ENCODE measurements at places on chromosomes 5 and 9. TPM values are rescaled to one million over a fixed set of nuclear protein-coding genes. Genes with fewer than 3 reads are reported as not detected.

Gene TNFSF8
- total RNA-seq = 0.15 TPM

Gene GHR
- 0.05 TPM for total RNA-seq

Gene CDH9
- total RNA-seq = 0.10 TPM

Gene SEMA6A
- total RNA-seq = 0.54 TPM

Gene TAF11L10
- total RNA-seq = not detected

Gene SLCO6A1
- not detected for total RNA-seq

- no peak for DNase-seq
Measured at GRCh38 chr5:146398826-146399225, 48.3 kb upstream of the TCERG1 start.

- no peak for DNase-seq
Measured at GRCh38 chr5:156667616-156668015, 182.5 kb upstream of the PPP1R2B start.

DNA sequence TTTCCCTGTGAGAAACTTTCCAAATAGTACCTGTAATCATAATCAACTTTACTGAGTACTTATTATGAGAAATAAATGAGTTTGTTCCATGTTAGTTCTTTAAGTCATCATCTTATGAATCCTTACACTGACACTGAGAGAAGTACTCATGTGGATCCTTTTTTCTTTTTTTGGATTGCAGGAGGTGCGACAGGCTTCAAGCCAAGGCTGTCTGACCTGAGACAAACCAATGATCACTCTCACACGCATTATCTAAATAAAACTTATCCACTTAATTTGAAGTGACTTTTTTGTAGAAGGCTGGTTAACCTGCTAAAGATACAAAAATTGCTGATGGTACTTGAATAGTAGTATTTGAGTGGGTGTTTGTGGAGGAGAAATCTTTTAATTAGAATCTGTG, 39.5 kb downstream of the JAKMIP2 start:
- DNase-seq = no peak

- no peak for DNase-seq
Measured at GRCh38 chr9:89621676-89622075, 16.9 kb downstream of the GADD45G start.

DNA sequence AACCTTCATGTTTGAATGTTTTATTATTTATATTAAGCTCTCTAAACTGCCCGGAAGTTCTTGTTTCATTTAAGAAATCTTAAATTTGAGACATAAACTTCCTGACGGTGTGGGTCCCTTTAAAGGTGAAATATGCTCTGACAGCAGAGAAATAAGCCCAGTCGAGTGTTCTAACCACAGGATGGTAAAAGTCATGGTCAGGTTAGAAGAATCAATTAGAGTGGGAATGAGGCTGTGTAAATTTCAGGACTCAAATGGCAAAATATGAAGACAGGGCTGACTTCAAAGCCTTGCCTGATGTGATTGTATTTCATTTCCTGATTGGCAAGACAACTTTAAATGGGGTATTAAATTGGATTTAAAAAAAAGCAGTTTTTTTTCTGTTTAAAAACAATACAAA, 432.9 kb upstream of the BRINP1 start:
- DNase-seq = no peak

DNA sequence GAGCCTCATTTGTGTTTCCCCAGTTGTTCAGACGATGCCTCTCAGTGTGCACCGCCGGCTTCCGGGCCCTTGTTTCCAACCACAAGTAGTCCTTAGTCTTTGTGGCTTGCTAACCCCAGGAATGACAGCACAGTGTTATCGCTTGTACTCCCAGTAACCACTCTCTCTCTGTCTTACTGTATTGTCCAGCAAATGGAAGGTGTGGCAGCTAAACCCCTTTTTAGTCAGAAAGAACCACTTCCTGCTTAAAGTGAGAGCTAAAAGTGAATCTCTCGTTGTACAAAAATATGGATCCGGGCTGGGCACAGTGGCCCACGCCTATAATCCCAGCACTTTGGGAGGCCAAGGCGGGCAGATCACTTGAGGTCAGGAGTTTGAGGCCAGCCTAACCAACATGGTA, 61.3 kb downstream of the ENC1 start:
- DNase-seq = no peak

- no peak for DNase-seq
Measured at GRCh38 chr5:83503662-83504061, 32.1 kb downstream of the VCAN start.

GRCh38 chr5:138676556-138677193, 76.5 kb upstream of the CTNNA1 start:
- DNase-seq = no peak

DNA sequence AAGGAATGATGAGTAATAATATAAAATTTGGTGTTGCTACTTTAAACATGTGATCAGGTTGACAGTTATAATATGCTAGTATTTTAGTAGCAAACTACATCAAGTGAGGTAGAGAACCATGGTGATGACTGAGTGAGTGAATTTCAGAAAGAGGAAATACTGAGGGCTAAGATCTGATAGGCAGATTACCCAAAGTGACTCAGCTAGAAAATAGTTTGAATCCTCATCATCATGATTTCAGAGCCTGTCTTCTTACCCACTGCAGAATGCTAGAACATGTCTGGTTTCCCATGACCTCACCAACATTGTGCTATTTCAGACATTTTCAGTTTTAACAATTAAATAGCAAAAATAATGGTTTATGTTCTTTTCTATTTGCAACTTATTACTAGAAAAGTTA, 602.1 kb downstream of the TAF11L14 start:
- no peak for DNase-seq

GRCh38 chr5:68239487-68239886, 23.9 kb downstream of the PIK3R1 start:
- no peak for DNase-seq

GRCh38 chr5:163619951-163620350, 114.5 kb downstream of the MAT2B start:
- no peak for DNase-seq

GRCh38 chr5:150277043-150277442, 12.5 kb downstream of the CAMK2A start:
- DNase-seq = no peak

GRCh38 chr5:14781106-14781505, 90.5 kb downstream of the ANKH start:
- no peak for DNase-seq

DNA sequence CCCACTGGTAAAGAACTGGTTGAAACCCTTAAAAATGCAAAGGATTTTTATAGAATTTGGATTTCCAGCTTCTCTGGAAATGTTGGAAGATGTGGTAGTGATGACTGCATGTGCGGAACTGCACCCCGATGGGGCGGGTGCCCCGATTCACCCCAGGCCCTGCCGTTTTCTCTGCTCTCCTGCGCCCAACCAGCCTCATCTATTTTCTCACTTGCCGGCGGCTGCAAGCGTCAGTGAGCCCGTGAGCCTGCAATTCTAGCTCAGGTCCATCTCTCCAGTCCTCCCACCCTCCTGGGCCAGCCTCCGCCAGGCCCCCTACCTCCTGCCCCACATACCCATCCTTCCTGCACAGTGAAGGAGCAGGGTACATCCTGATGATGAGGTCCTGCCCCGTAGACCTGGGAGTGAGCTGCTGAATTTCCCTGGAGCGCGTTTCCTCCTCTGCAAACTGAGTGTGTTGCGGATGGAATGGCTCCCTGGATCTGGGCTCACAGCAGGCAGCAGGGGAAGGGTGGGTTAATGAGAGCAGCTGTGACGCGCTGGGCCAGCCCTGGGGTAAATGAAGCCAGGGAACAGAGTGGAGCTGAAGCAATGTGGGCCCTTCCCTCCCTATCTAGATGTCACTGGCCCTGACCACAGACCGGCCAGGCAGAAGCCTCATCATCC, 45.9 kb upstream of the PHYKPL start:
- no peak for DNase-seq

DNA sequence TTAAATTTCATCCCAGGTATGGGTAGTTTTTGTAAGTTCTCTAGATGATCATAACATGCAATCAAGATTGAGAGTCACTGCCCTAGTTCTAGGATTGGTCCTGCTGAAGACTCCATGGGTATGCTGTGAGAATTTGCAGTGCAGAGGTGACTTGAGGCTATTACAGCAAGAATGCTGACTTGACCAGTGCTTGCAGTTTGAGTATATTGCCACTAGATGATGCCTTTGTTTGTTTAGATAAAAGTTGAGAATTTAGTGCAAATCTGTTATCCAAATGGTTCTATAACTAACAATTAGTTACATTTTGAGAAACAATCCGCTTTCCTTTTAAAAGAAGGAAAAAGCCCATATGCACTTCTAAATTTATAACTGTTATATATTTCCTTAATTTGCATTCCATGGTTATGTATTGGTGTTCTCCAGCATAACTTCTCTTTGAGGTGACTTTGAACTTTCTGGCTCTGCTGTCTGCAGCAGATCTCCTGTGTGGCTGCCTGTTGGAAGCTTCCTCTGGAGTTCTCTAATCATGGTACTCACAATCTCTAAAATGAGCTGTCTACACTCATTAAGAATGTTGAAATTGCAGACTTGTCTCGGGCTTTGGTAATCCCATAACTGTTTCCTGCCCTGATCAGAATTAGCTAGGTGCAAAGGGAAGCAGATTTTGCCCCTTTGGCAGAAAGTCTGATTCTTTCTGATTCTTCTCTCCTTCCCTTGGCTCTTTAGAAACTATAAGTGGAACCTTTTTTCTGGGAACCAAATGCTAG, 24.9 kb downstream of the MELK start:
- DNase-seq = no peak

DNA sequence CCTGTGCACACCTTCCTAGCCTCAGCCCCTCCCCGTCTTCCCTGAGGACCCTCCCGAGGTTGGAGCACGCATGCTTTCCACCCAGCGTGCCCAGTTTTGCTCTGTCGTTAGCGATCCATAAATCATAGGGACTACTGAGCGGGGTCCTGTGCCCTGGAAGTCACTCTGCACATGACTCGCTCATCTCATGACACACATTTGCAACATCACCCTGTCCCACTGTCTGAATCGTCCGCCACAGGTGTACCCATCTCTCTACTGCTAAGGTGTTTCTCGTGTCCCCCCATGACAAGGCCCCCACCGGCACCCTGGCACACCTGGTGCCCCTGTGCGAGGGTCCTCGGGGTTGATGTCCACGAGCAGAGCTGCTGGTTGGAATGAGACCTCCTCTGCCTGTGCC, 69.0 kb upstream of the BARHL1 start:
- DNase-seq = no peak

GRCh38 chr5:60295423-60295822, 401.9 kb upstream of the PDE4D start:
- peak; percentile 30 for DNase-seq

DNA sequence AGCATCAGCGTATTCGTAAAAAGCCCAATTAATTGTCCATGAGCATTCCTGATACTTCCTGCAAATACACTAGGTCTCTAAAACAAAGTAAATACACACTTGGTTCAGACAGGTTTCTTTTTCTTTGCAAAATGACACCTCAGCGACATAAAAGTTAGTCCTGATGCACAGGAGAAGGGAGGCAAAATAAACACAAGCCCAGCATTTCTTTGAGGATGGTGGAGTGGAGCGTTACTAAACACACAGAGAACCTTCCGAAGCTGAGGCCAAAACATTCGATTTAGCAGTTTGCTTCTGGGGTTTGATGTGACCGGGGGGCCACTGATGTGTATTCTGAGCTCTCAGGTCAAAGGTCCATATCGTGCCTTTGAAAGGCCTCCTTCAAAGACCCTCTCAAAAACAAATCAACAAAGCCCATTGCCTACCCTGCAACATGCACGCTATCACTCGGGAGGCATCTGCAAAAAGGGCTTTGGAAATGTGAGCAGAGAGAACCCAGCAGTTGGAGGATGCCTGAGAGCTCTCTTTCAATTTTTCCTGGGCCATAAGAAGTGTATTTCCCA, 268.4 kb upstream of the PANK3 start:
- no peak for DNase-seq

- peak; percentile 57 for DNase-seq
Measured at GRCh38 chr5:59792983-59793585, 100.4 kb downstream of the PDE4D start.

DNA sequence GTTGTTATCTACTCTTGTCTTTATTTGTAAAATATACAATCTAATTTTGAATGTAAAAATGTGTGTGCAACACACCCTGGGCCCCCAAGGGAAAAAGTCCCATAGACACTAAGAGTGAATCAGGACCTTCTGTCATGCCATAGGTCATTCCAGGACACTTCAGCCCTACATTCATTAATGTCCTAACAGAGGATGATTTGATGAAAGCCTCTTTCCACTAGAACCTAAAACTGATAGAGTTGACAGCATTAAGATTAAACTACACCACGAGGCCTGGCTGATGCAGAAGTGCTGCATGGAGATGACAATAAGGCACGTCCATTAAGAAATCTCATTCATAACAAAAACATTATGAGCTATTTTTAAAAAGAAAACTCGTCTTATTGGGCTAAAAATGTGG, 46.2 kb downstream of the FRMD3 start:
- DNase-seq = no peak

DNA sequence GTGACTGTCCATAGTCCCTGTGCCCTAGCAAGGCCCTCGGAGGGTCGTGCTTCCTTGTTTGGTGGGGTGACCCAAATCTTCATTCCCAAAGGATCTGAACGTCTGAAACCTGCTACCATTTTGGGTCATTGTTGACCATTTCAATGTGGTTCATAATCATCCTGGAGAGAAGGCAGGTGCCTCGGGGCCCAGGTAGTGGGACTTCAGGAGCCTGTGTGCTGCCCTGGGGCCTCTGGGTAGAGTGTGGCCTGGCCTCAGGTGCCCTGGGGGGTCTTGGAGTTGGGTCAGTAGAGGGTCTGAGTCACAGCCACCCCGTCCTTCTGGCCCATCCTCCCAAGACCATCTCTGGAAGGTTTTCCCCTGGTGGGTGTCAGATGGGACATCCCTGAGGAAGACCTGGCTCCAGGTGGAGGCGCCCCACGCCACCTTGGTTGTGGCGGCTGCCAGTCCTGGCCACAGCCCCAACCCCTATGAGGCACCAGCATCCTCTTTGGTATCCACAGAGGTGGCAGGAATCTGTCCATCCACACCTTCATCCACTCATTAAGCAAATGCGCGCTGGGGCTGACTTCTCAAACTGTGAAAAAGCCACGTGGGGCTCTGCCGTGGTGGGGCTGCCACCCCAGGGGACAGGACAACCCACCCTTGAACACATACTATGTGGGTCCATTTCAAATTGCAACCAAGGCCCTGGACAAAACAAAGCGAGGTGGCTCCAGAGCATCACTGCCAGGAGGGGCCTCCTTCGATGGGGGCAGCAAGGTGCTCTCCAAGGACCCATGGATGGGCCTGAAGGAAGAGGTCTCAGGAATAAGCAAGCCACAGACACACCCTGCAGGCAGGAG, 41.6 kb upstream of the FCN1 start:
- no peak for DNase-seq

- DNase-seq = no peak
Measured at GRCh38 chr9:128943832-128944620, 3.4 kb downstream of the DOLK start.
